NCI-H226 (cell line): ENCODE measurements at places on chromosomes 1 and 21.

DNA sequence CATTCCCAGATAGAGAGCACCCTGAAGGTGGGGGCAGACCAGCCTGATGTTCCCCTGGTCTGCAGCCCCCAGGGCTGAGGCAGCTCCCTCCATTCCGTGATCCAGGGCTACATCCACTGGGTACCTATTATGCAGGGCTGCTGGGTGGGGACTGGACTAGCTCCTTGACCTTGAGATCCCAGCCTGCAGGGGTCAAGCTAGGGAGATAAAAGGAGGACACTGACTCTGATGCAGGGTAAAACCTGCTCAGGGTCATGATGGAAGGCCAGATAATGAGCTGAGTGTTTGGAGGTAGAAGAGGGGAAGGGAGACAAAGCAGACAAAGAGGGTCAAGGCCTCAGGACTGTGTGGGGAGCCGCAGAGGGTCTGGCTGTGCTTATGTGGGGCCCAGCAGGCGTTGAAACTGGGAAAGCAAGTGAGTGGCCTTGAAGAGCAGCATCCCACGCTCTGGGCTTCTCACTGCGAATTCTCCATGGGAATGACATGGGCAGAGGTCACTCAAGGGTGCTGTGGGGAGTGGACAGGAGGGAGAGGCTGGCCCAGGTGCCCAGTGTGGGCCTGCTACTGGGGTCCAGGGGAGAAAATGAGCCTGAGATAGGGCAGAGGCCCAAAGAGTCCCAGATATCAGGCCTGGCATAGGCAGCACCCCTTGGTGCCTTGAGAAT is 9.7 kb downstream of the FOXO6 start:
- no peak for DNase-seq

- peak; percentile 96 for DNase-seq
Observed at GRCh38 chr1:153626904-153627714, at the start of gene S100A13. S100A13 (minus strand) TSS chr1:153627505; CDS start chr1:153626472, 1,033 bp downstream.

GRCh38 chr1:230270559-230271281 is 155.4 kb downstream of the PGBD5 start:
- peak; percentile 2 for DNase-seq

DNA sequence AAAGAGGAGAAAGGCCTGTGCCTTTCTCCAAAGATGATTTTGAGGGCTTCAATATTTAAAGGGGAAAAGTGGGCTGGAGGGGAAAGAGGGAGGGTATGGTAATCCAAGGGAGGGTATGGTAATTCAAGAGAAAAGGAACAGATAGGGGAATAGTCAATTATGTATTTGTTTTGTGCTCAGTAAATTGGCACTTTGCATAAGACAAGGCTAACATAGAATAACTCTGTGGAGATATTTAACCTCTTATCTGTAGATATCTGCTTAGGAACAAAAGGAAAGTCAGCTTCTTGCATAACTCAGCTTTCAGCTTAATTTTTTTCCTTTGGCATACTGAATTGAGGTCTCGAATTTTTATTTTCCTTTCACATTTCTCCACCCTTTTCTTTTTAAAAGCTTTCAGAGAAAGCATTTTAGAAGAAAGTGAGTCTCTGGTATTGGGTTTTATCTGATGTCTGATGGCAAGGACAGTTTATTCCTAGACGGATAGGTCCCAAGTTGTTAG is 119.9 kb upstream of the F3 start:
- no peak for DNase-seq

DNA sequence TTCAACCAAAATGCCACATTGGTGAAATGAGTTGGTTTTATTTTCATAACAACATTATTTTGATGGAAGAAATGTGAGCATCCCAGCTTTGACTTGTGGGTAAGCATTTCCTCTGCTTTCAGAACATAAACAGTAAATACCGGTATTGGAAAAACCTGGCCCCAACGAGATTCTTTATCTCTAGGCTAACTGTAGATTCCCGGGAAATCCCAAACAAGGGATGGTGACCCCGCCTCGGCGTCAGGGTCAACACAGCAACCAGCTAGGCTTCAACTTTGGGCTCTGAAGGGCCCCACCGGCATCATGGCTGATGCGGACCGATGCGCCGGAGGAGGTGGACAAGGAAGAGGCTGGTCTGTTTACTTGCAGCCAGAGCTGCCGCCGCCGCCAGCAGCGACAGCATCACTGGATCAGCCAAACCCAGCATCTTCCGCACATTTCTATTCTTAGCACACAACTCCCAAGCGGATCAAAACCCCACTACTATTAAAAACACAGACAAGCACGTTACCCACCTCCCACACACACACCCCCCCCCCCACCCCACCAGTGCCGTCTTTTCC is 1.1 kb downstream of the AKT3 start:
- DNase-seq: peak; percentile 62
